ENCODE measurements at places on chromosomes 2 and 18. TPM values are rescaled to one million over a fixed set of nuclear protein-coding genes. Genes with fewer than 3 reads are reported as not detected.

The ABCG5 gene
- not detected for total RNA-seq

The IGFBP5 gene
- 541 TPM for total RNA-seq

The CNDP1 gene
- 0.22 TPM for total RNA-seq

The PROKR1 gene
- not detected for total RNA-seq

The TUBA3E gene
- total RNA-seq = not detected

The IGFBP2 gene
- total RNA-seq = 35.0 TPM

The CYP27C1 gene
- total RNA-seq = not detected

The SPDYA gene
- total RNA-seq = 0.66 TPM

The GREB1L gene
- 0.44 TPM for total RNA-seq

The CCDC178 gene
- under 0.01 TPM for total RNA-seq

The KRTCAP3 gene
- not detected for total RNA-seq

The SOX11 gene
- under 0.01 TPM for total RNA-seq

The C2orf81 gene
- 1.6 TPM for total RNA-seq

The CHRND gene
- not detected for total RNA-seq

The FN1 gene
- total RNA-seq = 4,928 TPM

The RBFA gene
- 35.9 TPM for total RNA-seq

The NYAP2 gene
- not detected for total RNA-seq

The ADD2 gene
- 0.14 TPM for total RNA-seq

The ANKRD36 gene
- total RNA-seq = 26.9 TPM

The MALT1 gene
- 37.8 TPM for total RNA-seq
